ENCODE measurements at places on chromosomes 13 and 19.

DNA sequence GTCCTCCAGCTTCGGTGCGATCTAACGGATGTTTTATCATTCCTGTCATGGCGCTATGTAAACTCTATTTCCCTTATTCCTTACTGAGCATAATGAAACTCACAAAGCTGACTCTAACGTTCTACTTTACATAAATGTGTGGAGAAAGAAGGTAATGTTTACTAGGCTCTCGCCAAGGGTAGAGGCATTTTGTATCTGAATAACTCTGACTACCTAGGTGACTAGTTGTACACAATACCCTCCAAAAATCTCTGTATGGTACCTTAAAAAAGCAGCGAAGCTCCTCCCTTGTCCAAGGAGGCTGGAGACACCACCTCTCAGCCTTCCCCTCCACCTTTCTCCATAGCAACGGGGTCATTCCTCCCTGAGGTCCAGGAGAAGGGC is 316 bp upstream of the ZNF530 start:
- no peak for DNase-seq

DNA sequence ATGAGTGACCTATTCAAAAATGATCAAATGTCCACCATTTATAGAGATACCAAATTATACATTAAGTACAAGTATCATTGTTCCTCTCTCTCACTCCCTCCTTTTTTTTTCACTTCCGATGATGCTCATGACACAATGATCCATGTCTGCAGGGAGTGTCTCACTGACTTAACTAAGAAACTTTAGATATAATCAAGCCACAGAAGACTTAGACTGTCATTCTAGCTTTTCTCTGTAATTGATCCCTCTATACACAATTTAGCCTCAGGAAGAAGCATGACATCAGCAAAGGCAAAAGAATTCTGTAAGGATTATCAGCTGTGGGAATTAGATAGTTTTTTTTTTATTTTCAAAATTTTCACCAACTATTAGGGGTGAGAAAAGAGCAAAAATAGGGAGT is 734.9 kb upstream of the PCDH9 start:
- DNase-seq, result no peak

GRCh38 chr13:110681868-110682550 is 23.9 kb downstream of the CARS2 start:
- no peak for DNase-seq

DNA sequence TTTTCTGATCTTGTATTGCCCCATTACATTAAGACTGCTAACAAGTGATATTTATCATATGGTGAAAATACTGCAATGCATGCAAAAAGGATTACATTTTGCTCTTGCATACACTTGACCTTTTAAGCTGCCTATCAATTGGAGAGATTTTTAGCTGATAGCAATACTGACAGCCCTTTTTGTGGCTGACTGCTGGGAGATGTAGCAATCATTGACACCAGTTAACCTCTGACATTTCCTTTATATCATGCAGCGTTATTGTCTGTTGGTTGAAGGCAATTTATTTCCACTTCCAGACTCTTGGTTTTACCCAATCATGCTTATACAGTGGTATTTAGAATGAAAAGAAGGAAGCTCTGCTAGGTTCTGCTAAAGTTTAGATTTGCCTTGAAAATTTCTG is 364.0 kb downstream of the LMO7 start:
- no peak for DNase-seq

GRCh38 chr19:30788105-30788765 is 416.1 kb downstream of the ZNF536 start:
- DNase-seq, result no peak

DNA sequence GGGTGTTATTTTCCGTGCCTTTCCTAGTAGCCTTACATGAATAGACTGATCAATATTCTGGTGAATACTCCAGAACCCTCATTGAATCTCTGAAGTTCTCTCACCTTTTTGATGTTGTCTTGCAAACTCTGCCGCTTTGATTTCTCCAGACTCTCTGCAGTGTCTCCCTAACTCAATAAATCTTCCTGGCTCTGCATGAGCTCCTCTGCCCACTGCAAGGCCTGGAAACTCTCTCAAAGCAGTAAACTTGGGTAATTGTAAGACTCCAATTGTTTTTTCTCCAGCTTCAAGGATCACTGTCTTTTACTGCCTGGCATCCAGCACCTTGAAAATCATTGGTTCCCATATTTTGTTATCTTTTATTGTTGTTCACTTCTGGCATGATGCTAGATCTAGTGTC is 198.4 kb downstream of the GPC5 start:
- no peak for DNase-seq

DNA sequence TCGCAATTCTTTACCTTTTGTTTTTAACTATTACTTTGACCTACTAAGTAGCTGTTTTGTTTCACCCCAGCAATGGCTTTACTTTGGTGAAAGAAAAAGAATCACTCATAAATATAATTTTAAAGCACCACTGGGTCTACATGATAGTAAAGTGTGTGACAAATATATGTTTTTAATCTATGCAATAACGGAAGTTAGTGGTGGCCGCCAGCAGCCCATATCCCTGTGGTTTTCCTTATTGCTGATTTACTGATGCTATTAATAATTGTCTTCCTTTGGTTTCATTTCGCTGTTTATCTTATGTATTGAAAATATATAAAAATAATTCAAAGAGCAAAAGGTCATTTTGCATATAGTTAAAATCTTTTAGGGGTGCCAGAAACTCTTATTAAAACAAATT is 491.3 kb downstream of the DIAPH3 start:
- no peak for DNase-seq

DNA sequence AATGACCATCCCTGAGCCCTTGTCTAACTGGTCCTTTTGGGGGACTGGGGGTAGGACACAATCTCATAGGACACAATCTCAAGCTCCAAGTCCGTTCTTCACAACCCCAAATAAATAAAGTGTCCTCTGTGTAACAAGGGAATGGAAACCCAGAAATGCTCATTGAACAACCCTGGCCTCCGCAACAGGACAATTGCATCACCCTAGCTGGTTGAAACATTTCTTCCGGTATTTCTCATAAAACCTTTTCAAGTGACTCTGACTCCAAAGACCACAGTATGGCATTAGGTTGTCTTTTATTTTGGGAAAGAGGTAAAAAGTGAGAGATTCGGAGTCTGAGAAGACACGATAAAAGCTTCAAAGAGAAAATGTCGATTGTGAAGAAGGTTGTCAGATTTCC is 186.6 kb downstream of the ZNF536 start:
- DNase-seq, result no peak

DNA sequence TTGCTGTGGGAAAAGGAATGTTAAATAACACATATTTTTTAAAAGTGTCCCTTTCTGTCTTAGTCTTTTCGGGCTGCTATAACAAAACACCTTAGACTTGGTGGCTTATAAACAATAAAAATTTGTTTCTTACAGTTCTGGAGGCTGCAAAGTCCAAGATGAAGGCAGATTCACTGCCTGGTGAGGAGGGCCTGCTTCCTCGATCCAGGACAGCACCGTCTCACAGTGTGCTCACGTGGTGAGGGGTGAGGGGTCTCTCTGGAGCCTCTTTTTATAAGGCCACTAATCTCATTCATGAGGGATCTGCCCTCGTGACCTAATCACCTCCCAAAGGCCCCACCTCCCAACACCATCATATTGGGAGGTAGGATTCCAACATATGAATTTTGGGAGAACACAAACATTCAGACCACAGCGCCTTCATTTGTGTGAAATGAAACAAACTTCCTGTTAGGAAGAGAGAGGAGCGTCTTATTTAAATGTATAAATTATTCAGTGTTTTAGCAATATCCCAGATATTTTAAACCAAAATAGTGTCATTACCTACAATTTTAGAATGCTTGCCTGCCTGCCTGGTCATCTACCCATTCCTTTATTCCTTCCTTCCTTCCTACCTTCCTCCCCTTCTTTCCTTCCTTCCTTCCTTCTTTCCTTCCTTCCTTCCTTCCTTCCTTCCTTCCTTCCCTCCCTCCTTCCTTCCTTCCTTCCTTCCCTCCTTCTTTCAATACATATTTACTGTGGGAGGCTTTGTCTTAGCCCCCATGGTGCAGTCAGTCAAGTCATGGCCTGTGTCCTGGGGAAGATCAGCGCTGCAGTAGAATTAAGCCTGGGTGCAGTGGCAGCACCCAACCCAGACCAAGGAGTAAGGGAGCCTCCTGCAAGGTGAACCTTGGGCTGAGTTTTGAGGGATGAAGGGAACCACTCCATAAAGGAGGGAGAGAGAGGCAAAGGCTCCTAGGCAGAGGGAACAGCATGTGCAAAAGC is 84.2 kb downstream of the TEX26 start:
- DNase-seq, result no peak

DNA sequence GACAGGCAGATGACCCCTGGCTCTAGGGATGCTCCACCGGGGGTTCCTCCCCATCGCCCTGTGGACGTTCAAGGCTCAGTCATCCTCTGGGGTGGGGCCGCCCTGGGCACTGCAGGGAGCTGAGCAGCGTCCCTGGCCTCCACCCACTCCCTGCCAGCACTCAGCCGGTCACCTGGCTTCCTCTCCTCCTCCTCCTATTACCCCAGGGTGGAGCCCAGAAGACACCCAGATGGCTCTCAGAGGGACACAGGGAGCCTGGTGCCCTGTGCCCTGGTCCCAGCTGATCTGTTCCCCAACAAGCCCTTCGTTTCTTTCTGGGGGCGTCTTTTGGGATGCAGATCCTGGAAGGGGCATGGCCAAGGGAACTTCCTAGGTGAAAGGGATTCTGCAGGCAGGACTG is 3.7 kb upstream of the MKNK2 start:
- no peak for DNase-seq

GRCh38 chr19:42232435-42232834 is 10.0 kb downstream of the GSK3A start:
- no peak for DNase-seq
